Hepatocyte (in vitro differentiated cells): ENCODE measurements at places on chromosomes 4 and X. TPM values are rescaled to one million over a fixed set of nuclear protein-coding genes. Genes with fewer than 3 reads are reported as not detected.
A peak's percentile ranks its signal among the peaks of the same experiment; 100 is the strongest.

DNA sequence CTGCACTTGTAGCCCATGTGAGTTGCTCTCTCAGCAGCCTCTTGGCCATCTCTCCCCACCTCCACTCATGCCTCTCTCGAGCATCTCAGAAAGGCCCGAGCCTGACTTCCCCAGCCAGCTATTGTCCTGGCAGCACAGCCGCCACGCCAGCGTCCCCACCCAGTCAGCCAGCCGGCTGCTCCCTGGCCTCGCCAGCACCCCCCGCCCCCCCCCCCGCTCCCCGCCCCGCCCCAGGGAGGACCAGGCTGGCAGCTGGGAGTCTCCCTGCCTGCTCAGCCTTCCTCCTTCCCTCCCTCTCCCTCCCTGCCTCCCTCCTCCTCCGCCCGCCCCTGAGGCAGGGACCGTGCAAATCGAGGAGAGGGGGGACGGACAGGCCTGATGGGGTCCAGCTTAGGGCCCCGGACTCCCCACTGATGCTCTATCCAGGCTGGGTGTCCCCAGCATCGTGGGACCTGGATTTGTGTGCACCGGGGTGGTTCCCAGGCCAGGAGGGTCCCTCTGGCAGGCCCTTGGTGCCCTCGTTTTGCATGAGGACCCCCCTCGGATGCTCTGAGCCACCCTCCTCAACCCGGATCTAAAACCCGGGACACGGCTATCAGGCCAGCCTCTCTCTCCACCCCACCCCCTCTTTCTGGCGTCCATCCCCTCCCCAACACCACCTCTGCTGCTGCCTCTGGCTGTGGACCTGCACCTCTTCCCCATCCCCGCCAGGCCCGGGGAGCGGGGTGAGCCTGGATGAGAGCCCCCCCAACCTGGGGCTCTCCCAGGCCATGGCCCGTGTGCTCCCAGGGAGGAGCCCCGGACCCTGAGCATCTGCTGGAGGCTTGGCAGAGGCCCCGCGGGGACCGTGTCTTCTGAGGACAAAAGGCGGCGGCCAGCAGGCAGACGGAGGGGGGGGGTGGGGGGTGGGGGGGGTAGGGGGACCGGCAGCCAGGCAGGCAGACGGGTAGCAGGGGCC lies at the start of gene GPR173:
GPR173 (plus strand) TSS at position 621 of the 958 bp plus-strand sequence. CDS start 27,833 bp downstream, outside the sequence.
- H3K4me1 ChIP-seq = no peaks in the 10 kb centered on the region
- peak; percentile 52 for DNase-seq
- no peaks in the 10 kb centered on the region for H3K27me3 ChIP-seq
- peak within 1 kb of the TSS; percentile 75 for H3K27ac ChIP-seq
- H3K4me3 ChIP-seq = peak within 1 kb of the TSS; percentile 23
- H3K36me3 ChIP-seq = no peaks in the 10 kb centered on the region

The CFP gene
- total RNA-seq = 0.23 TPM in 1 of 2 replicates, not detected in the other

The KANTR gene
- total RNA-seq = 7.1 and 12.5 TPM in 2 replicates

The UCP1 gene
- total RNA-seq = not detected in 2 replicates

DNA sequence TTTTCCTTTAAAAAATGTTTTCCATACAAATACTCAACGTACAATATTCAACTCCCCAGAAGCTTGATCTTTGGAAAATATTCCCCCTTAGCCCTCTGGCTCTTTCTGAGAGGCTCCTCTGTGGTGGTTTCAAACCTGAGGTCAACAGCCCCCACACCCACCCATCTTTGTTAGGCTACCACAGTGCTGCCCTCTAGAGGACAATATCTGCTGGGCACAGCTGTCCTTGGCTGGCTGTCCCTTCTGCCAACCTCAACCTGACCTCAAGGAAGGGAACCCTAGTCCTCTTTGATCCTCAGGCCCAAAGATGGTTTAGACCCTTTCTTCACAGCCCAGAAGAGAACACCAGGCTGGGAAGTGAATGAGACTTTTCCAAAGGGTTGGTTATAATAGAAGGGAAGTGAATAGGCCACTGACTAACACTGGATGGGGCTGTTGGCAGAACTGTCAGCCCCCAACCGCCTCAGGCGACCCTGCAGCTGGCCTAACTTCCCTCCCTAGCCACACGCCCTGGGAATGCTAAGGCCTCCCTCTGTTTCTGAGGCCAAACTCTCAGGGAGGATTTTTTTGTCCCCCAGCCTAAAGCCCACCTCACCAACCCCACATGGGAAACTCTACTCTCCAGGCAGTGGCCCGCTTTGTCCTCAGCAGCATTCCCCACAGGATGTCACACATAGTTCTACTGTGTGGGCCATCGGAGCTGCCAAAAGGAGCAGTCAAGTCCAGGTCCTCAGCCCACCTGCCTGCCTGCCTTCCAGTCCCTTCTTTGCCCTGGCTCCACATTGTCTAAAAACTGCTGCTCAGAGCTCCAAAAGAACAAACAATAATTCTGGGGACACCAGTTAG lies 34.3 kb downstream of the NYX start:
- no peaks in the 10 kb centered on the region for H3K27me3 ChIP-seq
- no peak overlapping the region for H3K4me3 ChIP-seq
- DNase-seq = no peak

DNA sequence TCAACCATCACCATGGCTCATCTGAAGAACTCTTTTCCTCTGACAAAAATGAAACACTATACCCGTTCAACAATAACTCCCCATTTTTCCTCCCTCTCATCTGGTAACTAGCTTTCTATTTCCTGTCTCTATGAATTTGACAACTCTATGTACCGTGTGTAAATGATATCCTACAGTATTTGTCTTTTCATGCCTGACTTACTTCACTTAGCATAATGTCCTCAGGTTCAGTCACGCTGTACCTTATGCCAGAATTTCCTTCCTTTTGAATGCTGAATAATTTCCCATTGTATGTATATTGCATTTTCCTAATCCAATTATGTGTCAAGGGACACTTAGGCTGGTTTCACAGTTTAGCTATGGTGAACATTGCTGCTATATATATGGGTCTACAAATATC lies 18.2 kb downstream of the MAGEA9 start:
- H3K36me3 ChIP-seq = no peaks in the 10 kb centered on the region
- no peaks in the 10 kb centered on the region for H3K4me1 ChIP-seq
- no peak overlapping the region for H3K4me3 ChIP-seq
- no peaks in the 10 kb centered on the region for H3K27me3 ChIP-seq
- H3K27ac ChIP-seq = no peak overlapping the region

- H3K27ac ChIP-seq = no peak overlapping the region
- no peak for DNase-seq
- no peaks in the 10 kb centered on the region for H3K36me3 ChIP-seq
- H3K27me3 ChIP-seq = no peaks in the 10 kb centered on the region
- no peaks in the 10 kb centered on the region for H3K4me1 ChIP-seq
Observed at GRCh38 chr4:72394012-72394663, 174.9 kb downstream of the ADAMTS3 start.

DNA sequence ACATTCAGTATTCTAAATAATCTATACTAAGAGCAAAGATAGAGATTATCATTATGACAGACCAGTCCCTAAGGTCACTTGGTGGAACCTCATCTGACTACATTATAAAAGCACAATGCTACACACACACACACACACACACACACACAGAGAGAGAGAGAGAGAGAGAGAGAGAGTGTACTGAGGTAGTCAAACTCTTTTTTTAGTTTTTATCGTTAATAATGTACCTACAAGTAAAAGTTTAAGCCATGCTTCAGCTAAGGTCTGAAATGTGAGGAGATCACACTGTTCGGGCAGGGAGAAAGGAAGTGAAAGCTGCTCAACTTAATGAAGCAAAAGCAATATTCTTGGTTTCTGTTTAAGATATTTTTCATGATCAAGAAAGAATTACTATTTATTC lies 75.8 kb upstream of the CCDC160 start:
- DNase-seq = no peak
- no peak overlapping the region for H3K4me3 ChIP-seq
- H3K4me1 ChIP-seq = no peaks in the 10 kb centered on the region

- H3K36me3 ChIP-seq = no peaks in the 10 kb centered on the region
- H3K27ac ChIP-seq = no peak overlapping the region
- H3K4me1 ChIP-seq = peaks cover 3% of the 10 kb centered on the region
- H3K4me3 ChIP-seq = no peak overlapping the region
Observed at GRCh38 chrX:23327104-23327503, 7.5 kb upstream of the PTCHD1 start.

DNA sequence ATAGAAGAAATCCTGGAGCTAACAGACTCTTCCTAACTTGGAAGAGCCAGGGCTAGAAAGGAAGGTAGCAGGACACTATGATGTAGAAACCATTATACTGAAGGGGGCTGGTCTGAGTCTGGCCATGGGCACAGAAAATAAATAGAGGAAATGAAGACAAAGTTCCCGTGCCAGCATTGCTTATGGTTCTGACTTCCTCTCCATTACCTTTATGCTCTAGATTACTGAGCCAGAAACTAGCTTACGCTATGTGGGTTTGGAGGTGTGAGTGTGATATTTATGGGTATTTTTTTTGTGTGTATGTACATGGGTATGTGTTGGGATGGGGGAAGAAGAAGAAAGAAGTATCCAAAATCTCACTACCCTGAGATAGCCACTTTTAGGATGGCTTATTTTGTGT lies 148.3 kb downstream of the GLUD2 start:
- no peaks in the 10 kb centered on the region for H3K4me1 ChIP-seq
- DNase-seq = no peak
- no peaks in the 10 kb centered on the region for H3K36me3 ChIP-seq

DNA sequence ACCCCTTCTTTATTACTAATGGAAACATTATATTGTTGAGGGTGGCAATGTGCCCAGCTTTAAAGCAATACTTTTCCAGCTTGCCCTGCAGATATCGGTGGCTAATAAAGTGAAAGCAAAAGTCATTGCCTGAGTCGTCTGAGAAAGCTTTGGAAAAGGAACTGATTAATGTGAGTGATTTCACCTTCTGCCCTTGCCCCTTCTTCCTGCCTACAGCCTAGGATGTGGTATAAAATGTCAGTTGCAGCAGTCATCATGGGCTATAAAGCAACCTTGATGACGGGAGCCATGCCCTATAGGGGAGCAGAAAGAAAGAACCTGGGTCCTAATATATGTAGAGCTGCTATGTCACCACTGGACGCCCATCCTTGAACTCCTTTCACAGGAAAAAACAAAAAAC lies 132.4 kb upstream of the USP9X start:
- H3K27me3 ChIP-seq = no peaks in the 10 kb centered on the region
- no peak overlapping the region for H3K27ac ChIP-seq
- no peak overlapping the region for H3K4me3 ChIP-seq
- H3K36me3 ChIP-seq = no peaks in the 10 kb centered on the region
- no peak for DNase-seq

The FRG2 gene
- total RNA-seq = not detected in 2 replicates

The SSX4B gene
- total RNA-seq = not detected in 2 replicates

DNA sequence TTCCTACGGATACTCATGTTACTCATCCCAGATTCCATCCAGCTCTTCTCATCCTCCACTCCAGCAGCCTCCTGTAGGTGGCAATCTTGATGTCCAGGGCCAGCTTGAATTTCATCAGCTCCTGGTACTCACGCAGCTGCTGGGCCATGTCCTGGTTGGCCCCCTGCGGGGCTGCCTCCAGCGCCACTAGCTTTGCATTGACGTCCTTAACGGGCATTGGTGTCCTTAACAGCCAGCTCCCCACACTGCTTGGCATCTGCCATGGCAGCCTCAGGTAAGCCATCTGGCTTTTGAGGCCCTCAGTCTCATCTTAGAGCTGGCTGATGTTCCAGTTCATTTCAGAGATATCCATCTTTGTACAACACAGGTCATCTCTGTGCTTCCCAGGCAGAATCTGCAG lies 223.7 kb downstream of the FGF13 start:
- DNase-seq = no peak
- no peaks in the 10 kb centered on the region for H3K27me3 ChIP-seq
- no peak overlapping the region for H3K27ac ChIP-seq
- H3K4me1 ChIP-seq = no peaks in the 10 kb centered on the region
- no peak overlapping the region for H3K4me3 ChIP-seq

DNA sequence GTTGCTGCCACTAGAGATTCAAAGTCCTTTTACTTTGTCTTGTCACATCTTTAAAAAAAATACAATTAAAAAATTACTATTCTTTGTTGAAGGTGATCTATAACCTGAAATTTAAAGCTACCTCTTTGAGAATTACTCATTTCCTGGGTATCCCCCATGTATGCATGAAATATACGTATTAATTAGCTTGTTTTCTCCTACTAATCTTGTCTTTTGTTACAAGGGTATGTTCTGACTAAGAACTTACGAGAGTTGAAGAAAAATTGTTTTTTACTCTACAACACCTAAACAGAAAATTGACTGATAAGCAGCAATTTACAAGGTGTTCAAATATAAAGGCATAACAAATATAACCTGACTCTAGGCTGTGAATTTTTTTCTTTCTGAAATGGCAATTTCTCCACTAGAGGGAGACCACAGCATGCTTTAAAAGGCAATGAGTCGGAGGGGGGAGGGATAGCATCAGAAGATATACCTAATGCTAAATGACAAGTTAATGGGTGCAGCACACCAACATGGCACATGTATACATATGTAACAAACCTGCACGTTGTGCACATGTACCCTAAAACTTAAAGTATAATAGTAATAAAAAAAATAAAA lies 249.6 kb downstream of the OPHN1 start:
- H3K4me1 ChIP-seq = no peaks in the 10 kb centered on the region
- H3K36me3 ChIP-seq = no peaks in the 10 kb centered on the region
- peak; percentile 49 for DNase-seq
- no peaks in the 10 kb centered on the region for H3K27me3 ChIP-seq
- no peak overlapping the region for H3K27ac ChIP-seq

DNA sequence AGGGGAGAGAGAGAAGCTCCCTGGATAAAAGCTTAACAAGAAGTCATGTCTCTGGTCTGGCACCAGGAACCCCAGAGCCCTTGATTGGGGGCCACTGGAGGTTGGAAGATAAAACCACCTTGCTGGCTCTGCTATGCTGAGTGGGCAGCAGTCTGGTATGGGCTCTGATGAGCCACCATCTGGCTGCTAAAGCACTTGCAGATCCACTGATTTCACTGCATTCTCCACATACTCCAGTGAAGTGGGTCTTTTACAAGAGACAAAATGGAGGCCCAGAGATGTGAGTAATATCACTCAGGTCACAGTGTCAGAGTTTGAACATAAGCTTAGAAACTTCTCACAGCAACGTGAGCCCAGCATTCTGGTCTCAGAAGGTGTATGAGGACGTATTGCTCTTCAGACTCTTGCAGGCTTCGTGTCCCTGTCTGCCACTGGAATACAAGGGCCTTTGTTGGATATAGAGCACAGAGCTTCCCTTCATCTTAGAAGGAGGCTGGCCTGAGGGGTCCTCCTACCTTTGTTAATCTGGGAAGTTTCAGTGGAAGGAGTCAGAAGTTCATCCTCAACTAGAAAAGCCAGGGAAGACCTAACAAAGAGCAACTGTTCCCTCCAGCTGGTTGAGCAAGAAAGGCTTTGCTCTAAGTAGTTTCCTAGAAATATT lies 11.8 kb downstream of the CLDN2 start:
- peak overlapping the region; percentile 83 for H3K27ac ChIP-seq
- no peaks in the 10 kb centered on the region for H3K27me3 ChIP-seq

GRCh38 chrX:45553417-45553816 lies 352.7 kb upstream of the DIPK2B start:
- DNase-seq = no peak
- H3K36me3 ChIP-seq = no peaks in the 10 kb centered on the region
- H3K4me3 ChIP-seq = no peak overlapping the region
- H3K27me3 ChIP-seq = no peaks in the 10 kb centered on the region

DNA sequence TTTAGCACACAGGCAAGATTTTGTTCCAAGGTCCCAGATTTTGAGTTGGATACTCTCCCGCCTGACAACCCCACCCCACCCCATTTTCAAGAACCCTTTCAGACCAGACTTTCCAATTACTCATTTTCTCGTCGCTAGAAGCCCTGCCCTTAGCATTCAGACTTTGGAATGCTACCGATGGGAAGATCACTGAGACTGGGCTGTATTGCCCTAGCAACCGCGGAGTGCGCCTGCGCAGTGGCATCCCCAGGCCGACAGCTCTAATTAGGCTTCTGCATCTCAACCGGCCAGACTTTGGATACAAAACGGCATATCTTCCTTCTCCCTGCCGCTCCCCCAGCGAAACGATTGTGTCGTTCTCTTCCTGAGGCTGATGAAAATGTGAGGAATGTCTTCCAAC lies 3.4 kb downstream of the MAGEE2 start:
- H3K36me3 ChIP-seq = no peaks in the 10 kb centered on the region
- no peak for DNase-seq
- no peaks in the 10 kb centered on the region for H3K27me3 ChIP-seq
- H3K4me3 ChIP-seq = no peak overlapping the region
- no peak overlapping the region for H3K27ac ChIP-seq
